ENCODE measurements at places on chromosomes 6 and 20. TPM values are rescaled to one million over a fixed set of nuclear protein-coding genes. Genes with fewer than 3 reads are reported as not detected.
A peak's percentile ranks its signal among the peaks of the same experiment; 100 is the strongest.

DNA sequence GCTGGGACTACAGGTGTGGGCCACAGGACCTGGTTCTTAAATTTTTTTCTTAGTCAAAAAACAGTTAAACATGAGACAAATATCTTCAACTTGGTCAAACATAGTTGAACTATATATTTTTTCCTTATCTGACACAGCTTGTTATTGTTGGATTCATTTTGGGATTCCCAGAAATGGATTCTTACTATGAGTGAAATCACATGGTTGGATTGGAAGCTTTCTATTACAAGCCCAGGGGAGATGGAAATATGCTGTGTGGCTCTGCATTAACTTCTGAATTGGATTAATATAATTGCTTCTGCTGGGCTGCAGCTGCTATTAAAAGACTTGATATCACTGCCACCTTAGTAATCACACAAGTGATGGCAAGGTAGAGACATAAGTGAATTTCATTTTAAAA is 126.4 kb upstream of the DUSP22 start:
- DNase-seq: no peak

DNA sequence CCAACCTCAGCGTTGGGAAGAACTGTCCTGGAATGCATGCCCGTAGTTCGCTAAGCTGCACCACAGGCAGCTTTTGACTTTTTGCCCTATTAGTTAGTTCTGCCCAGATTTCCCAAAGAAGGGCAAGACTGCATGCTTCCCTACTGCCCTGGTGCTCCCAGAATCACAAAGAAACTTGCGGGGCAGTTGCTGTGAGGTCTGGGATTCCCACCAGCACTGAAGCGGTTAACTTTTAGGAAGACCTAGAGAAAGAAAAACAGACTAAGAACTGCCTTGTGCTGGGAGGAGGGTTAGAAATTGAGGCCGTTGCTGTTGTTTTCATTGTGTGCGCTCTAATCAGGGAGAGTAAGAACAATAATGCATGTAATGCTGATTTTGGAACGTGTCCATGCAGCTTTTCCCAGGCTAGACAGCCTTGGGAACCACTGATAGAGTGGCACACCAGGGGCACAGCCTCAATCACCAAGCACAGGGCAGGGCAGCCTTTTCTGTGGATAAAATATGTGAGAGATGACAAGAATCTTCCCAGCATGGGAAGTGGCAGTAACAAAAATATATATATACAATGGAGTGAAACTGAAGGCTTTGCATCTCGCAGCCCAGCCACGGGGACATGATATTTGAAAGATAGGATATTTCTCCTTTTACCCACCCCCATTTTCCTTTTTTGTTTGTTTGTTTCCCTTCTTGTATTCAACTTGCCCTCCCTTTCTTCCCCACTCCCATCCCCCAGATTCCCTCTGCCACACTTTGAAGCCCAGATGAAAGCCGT is 137.7 kb upstream of the HEY2 start:
- DNase-seq: no peak

- peak; percentile 65 for DNase-seq
These were observed 57.2 kb upstream of the ARID1B start for GRCh38 chr6:156719720-156720563.

DNA sequence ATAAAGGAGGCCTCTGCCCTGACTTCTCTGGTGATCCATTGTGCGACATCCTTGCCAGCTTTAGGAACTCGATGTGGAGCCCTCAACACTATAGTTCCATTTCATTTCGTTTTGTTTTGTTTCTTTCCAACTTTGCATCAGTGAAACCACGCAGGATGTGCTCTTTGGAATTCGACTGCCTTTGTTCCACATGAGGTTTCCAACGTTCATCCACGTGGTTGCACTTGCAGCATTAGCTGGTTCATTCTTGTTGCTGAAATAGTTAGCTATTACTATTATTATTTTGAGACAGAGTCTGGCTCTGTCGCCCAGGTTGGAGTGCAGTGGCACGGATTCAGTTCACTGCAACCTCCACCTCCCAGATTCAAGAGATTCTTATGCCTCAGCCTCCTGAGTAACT is 61.3 kb upstream of the ZNFX1 start:
- DNase-seq: no peak

DNA sequence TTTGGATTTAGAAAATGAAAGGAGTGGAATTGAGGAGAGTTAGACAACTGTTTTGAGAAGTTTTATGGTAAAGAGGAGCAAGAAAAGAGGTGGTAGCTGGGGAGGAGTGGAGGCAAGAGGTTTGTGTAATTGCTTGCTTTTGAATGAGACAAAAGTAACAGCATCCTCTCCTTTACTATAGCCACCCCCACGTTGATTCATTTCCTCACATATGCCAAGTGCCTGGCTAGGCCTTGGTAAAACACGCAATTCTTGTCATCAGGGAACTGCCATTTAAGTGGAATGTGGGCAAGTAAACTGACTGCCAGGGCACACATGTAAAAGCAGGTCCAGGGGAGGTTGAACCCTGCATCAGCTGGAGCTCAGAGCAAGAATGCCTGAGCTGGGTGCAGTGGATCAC is 4.1 kb downstream of the MTRES1 start:
- DNase-seq: no peak

Gene MUCL3
- 0.20 TPM for total RNA-seq

Gene SMPDL3A
- 0.68 TPM for total RNA-seq

DNA sequence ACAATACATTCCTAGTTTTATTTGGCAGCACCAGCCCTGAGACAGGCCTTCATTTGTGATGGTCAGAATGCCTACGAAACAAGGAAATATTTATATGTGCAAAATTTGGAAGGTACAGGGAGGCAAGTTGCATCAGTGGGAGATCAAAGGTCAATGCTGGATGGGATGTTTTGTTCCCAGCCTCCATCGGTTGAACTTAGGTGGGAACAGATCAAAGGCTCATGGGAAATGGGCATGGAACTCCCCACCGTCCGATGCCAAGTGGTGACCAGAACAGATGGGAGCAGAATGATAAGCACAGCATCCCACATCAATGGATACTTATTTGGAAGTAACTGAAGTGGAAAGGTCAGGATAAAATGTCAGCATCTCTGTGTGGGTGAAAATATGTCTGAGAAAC is 177.7 kb upstream of the TNFAIP3 start:
- DNase-seq: no peak

- no peak for DNase-seq
These were observed 8.8 kb downstream of the SLC17A2 start for GRCh38 chr6:25921525-25922203.

DNA sequence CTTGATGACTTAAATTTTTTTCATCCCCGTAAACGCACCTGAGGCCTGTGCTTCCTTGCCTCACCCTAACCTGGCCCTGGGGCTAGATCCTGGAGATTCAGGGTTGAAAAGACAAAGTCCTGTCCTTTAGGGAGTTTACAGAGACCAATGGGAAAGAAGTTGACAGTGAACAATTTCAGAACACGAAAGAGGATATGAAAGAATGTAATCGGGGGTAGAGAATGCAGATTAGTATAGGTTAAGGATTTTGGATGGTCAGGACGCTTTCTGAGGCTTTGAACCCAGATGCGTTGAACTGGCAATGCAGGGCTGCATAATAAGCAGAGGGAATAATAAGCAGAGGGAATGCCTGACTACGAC is 1.7 kb upstream of the FBXO5 start:
- no peak for DNase-seq
